ENCODE measurements at places on chromosomes 3 and 15.

DNA sequence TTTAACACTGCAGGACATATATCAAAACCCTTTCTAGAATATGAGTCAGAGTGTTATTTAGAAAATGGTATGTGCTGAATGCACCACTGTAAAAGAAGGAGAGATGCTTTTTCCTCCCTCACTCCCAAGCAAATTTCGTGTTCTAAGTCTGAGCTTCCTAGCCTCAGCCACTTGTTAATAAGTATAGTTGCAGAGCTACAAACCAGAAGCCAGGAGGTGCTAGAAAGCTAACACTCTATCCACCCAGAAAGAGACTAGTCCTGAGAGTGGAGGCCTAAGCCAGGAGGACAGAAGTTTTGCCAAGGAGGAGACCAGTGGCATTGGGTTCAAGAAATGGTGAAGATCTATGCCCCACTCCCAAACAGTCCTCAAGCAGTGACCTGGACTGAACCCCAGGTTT, 40.5 kb upstream of the GYG1 start:
- no peak for DNase-seq

DNA sequence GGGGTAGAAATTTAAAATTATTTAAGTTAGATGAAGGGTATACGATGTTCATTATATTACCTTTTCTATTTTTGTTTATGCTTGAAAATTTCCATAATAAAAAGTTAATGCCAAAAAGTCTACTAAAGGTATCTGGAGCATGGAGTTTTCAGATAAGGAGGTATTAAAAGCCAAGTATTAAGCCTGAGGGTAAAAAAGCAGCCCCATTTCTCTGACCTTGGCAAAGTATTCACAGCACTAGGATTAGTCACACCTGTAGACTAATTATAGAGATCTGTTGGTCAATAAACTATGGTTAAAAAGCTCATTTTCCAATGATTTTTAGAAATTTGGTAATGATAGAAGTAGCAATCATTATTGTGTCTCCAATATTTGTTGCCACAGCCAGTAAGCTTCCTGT, 23.1 kb downstream of the XRN1 start:
- no peak for DNase-seq

- DNase-seq, result no peak
Measured at GRCh38 chr3:45992133-45992729, 3.4 kb downstream of the FYCO1 start.

DNA sequence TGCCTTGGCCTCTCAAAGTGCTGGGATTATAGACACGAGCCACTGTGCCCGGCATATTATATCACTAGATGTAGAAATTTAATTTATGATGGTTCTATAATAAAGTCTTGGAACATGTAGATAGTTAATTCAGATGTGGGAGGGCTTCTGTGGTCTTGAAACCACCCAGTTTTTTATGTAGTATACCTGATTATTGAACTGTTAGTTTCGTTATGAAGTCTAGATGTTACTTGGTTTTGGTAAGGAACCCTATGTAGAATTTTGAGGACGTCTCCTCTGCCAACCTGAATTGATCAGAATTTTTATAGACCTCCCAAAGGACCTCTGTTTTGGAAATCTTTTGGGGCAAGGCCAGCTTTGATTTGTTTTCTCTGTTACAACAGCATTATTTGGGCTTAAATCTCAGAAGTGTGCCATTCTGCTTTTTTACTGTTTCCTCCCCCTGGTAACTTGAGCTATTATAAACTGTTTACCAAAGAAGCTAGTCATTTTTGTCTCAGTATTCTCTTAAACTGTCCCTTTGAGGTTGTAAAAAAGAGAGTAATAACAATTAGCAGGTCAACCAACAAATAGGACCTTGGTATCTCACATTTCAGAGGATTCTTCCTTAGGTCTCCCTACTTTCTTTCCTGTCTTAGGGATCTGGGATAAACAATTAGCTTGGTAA, 20.8 kb downstream of the AKAP13 start:
- no peak for DNase-seq

Measured in stimulated activated CD4-positive, alpha-beta T cell treated with anti-CD3 and anti-CD28 coated beads, Interleukin-4, amount 100 ng/mL, for 4 hours (primary cell).